ENCODE measurements at places on chromosomes 2 and 18.
A peak's percentile ranks its signal among the peaks of the same experiment; 100 is the strongest.

- peak; percentile 78 for DNase-seq
These were observed 12.3 kb downstream of the ARL6IP6 start for GRCh38 chr2:152730591-152731333.

- DNase-seq: no peak
These were observed 90.6 kb downstream of the POU3F3 start for GRCh38 chr2:104944495-104944894.

- DNase-seq: peak; percentile 68
These were observed 74.2 kb downstream of the VIT start for GRCh38 chr2:36770542-36771287.

DNA sequence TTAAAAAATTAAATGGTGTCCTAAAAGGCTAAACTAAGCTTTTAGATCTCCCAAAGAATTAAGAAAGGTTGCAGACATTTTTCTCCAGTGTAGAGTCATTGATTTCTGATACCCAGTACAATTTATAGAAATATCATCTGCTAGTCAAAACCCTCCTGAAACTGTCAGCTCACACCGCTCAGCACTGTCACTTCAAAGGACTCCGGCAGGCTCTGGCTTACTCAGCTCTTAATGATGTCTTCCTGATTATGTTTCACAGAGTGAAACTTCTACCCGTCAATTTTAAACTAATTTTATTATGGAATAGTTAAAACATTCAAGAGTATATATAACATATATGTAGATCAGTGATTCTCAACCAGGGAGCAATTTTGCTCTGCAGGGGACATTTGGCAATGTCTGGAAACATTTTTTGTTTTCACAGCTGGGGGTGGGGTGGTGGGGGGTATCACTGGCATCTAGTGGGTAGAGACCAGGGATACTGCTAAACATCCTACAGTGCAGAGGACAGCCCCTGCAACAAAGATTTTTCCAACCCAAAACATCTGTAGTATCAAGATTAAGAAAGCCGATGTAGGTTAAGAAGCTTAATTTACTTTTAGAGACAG, 31.6 kb downstream of the CDK15 start:
- DNase-seq: no peak

DNA sequence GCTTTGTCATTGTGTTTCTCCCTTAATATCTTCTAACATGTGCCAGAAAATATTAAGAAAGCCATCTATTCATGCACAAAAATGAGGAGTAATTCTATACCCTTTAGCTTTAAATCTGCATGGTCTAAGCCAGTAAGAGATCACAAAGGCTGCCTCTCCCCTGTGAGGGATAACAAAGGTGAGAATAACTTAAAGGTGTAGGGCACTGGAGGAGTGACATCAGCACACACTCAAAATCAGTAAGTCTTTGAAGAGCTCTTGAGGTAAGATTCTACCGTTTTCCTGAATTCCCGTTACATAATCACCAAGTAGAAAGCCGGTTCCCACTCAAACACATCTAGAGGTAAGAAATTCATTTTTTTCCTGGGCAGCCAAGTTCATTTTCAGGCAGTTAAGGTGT, 123.9 kb upstream of the SULT1C3 start:
- no peak for DNase-seq

- DNase-seq: no peak
These were observed 11.8 kb downstream of the CHPF start for GRCh38 chr2:219531639-219532377.

DNA sequence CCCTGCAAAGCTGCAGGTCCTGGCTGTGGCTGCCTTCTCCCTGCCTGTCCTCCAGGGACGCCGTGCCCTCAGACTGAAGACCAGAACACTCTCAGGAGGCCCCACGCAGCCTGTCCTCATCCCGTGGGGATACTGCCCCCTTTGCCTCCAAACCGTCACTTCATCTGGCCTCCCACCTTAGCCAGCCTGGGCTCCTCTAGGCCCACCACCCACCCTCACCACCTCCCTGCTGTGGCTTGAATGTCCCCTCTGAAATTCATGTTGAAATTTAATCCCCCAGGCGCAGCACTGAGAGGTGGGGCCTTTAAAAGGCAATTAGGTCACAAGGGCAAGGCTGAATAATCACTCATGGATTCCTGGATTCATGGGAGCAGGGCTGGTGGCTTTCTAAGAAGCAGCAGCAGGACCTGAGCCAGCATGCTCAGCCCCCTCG, 198.2 kb downstream of the SEPTIN10 start:
- no peak for DNase-seq

DNA sequence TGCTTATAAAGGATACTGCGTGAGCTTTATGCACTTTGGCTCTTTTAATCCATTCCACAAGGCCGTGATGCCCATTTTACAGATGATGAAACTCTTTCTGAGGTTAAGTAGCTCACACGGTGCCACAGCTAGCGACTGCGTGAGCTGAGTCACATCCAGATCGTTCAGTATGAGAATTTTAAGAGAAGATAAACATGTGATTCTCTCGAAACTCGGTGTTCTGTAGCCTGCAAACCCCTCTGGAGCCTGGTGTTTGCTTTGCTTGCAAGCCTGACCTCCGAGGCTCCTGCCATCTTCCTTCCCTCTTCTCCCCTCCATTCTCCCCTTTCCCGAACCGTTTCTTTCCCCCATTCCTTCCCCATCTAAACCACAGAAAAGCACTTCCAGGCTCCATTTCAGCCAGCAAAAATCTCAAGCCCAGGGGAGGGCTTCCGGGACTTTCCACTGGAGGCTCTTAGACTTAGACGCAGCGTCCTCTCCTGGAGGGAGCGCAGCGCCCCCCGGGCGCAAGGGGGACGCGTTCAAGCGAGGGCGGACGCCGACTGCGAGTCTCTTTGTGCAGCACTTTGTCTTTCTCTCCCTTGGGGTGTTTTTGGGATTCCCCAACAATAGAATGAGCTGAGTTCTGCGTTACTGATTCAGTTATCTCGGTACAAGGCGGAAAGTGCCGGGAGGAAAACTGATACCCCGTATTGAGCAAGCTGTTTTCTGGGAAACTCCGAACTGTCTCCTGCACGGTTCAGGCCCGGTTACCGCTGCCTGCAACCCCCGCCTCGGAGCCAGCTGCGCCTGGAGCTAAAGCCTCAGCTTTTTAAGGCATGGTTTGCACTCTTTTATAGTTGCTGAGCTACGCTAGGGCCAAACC, 38.0 kb downstream of the CYP1B1 start:
- DNase-seq: peak; percentile 43

- DNase-seq: no peak
These were observed 71.9 kb downstream of the CHRNA1 start for GRCh38 chr2:174692256-174692919.

DNA sequence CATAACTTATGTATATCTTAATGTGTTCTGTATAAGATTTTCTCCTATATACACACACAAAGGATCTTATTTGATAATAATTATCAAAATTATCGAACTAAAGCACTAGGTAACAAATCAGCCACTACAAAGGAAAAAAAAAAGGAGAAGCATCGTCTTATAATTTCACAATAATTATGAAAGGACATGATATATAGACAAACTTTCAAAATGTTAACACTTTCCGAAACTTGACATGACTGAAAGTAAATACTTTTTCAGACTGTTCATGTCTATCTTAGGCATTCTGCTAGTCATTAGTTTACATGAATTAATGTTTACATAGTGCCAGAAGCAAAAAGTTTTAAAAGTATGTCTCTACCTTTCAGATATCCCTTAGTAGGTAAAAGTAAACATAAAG, 7.3 kb upstream of the NR4A2 start:
- no peak for DNase-seq

DNA sequence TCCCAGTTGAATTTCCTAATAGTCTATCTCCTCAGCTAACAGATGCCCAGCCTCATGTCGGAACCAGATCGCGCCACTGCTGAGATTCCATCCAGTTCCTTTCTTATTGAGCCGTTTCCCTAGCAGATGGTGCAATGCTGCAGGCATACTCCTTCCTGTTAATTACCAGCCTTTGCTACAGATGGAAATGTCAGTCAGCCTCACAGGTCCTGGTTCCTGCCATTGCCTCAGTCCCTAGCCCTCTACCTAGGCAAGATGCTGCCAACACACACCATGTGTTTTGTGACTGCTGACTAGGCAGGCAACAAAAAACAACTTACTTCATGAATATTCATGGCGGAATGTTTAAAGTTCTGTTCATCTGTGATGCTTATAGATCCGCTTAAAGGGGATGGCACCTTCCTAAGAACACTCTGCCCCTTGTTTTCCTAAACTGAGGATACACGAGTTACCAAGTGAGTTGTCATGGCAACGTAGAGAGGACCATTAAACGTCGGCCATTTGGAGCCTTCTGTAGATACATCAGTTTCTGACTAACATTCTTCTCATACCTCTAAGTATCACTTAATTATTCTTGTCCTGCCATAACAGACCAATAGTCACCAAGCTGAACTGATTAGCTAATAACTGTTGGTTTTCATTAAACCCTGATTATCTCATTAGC, 749.5 kb downstream of the RNF144A start:
- no peak for DNase-seq

DNA sequence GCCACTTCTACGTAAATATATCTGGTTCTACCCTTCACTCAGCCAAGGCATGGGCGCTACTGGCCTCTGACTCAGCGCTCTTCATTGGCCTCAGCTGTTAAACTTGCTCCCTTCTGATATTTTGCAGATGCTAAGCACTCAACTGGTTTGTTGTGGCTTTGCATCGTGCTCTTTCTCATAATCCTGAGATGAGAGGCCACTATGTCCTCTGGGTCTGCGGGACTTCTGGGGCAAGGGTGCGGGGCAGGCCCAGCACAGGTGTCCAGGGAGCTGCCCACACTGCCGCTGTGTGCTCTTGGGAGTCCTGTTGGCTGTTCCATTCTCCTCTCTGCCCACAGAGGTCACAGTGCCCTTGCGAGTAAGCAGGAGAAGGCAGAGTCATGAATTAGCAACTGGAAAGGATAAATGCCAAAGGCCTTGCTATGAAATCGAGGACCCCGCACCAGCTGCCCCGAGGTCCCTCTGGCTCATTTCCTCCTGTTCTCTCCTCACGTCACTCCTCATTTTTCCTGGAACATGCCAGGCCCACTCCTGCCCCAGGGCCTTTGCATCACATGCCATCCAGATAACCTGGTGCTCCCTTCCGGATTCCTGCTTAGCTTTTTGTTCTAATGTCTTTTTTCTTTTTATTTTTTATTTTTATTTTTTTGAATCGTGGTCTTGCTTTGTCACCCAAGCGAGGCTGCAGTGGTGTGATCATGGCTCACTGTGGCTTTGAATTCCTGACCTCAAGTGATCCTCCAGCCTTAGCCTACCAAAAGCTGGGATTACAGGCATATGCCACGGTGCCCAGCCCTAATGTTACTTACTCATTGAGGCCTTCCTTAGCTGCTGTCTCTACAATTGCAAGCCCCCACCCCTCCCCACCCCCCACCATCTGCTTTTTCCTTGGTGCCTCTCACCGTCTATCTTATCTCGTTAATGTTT, 34.9 kb upstream of the MAT2A start:
- peak; percentile 57 for DNase-seq

- no peak for DNase-seq
These were observed 33.3 kb downstream of the LONRF2 start for GRCh38 chr2:100289020-100289419.

GRCh38 chr2:65300761-65301711, 73.4 kb downstream of the ACTR2 start:
- peak; percentile 52 for DNase-seq

DNA sequence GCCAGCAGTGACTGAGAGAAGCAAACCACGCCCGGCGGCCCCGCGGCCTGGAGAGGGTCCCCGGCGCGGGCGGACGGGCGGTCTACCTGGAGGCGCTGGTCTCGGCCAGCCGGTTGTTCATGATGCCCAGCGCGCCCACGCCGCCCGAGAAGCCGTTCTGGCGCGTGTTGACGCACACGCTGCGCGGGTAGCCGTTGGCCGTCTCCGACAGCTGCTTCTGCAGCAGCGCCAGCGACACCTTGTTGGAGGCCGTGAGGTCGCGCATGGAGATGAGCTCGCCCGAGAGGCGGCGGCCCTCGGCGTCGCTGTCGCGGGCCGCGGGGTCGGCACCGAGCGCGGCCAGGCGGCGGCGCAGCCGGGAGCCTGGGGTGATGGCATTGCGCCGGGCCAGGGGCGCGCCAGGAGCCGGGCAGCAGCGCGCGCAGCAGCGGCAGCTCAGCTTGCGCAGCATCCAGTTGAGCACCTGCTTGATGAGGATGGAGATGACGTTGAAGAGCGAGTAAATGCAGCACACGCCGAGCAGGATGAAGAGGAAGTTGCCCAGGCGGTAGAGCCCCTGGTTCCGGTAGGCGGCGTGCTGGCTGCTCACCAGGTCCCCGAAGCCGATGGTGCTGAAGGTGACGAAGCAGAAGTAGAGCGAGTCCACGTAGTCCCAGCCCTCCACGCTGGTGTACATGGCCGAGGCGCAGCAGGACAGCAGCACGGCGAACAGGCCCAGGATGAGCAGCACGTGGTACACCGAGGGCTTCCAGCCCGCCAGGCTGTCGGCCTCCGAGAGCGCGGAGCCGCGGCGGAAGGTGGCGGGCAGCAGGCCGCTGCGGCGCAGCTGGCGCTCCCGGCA, 118.1 kb downstream of the MSH2 start:
- peak; percentile 83 for DNase-seq
